D721Med (cell line): ENCODE measurements at places on chromosomes 11 and 22.

DNA sequence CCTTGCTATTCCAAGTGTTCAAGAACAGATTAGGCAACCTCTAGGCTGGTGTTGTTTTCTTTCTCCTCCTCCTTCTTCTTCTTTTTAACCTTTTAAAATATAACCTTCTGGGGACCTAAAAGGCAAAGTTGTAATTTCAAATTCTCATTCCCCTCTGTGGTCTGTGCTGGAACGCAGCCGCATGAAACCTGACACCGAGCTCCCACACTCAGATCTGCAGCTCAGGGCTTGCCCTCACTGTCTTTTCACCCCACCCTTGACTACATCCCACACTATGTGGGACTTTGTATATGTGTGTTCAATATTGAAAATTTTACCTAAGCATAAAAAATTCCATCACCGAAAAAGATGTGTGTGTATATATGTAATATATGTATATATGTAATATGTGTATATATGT lies 62.0 kb upstream of the ARHGAP42 start:
- DNase-seq, result no peak

- no peak for DNase-seq
Measured at GRCh38 chr22:30453731-30454510, 17.9 kb downstream of the SEC14L3 start.

DNA sequence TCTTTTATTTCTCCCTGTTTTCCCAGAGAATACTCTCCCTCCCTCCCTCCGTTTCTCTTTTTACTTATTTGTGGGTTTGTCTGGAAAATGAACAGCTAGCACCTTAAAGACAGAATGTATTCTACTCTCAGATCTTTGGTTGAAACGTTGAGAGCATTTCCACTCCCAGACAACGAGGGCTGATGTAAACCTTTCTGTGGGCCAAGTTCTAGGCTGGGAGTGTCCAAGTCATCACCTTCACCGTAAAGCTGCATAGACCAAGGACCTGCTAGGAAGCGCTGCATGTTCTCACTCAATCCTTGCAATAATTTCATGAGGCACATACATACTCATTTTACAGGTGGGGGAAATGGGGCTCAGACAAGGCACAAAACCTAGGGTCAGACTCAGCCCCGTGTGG lies 32.4 kb downstream of the MYH9 start:
- DNase-seq, result no peak

DNA sequence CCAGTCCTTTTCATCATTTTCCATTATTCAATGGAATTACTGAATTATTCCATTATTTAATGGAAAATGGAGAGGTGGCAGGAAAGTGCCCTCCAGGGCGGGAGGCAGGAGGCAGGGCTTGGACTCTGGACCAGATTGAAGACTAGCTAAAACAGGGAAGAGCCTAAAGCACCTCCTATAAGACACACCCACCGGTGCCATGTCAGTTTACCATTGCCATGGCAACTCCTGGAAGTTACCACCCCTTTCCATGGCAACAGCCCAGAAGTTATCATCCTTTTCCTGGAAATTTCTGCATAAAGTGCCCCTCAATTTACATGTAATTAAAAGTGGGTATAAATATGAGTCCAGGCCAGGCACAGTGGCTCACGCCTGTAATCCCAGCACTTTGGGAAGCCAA lies 443.7 kb downstream of the TBC1D22A start:
- no peak for DNase-seq

- DNase-seq, result no peak
Measured at GRCh38 chr11:112498701-112499100, 238.0 kb upstream of the PLET1 start.

- DNase-seq, result no peak
Measured at GRCh38 chr11:7422544-7423331, 62.6 kb upstream of the OLFML1 start.

GRCh38 chr11:80944758-80945157 lies 1503.9 kb upstream of the TENM4 start:
- no peak for DNase-seq

- DNase-seq, result no peak
Measured at GRCh38 chr11:71948314-71949027, 19.6 kb downstream of the RNF121 start.

GRCh38 chr22:26783885-26784284 lies 126.5 kb downstream of the MIAT start:
- no peak for DNase-seq

DNA sequence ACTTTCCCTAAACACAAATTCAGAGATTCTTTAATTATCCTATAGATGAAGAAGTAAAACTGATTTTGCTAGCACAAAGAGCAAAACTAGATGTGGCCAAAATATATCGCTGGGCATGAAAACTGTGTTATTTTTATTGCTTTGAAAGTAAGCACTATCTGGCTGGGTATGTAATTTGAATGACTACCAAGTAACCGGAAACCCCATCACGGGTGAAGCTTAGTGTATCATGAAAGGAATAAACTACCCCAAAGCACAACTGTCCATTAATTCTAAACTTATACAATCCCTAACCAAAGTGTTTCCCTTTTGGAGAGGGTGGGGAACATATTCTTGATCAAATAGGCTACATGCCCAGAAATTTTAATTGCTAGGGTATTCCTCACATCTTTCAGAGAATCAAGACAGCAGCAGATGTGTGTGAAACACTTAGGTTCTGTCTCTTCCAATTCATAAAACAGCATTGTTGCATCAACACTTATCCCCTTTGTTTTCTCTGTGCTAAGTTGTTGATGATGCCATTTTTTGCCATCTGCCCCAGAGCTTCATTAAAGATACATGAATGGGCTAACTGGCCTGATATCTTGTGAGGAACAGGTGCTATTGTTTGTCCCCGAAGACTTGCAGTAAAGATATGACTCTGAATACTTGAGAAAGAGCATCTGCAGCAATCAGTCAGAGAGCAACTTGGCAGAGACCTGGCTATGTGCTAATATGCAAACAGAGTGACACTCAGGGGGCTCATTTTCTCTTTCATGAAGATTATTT lies 238.2 kb downstream of the SOX6 start:
- no peak for DNase-seq

- no peak for DNase-seq
Measured at GRCh38 chr22:19056951-19057401, 65.2 kb downstream of the DGCR2 start.

DNA sequence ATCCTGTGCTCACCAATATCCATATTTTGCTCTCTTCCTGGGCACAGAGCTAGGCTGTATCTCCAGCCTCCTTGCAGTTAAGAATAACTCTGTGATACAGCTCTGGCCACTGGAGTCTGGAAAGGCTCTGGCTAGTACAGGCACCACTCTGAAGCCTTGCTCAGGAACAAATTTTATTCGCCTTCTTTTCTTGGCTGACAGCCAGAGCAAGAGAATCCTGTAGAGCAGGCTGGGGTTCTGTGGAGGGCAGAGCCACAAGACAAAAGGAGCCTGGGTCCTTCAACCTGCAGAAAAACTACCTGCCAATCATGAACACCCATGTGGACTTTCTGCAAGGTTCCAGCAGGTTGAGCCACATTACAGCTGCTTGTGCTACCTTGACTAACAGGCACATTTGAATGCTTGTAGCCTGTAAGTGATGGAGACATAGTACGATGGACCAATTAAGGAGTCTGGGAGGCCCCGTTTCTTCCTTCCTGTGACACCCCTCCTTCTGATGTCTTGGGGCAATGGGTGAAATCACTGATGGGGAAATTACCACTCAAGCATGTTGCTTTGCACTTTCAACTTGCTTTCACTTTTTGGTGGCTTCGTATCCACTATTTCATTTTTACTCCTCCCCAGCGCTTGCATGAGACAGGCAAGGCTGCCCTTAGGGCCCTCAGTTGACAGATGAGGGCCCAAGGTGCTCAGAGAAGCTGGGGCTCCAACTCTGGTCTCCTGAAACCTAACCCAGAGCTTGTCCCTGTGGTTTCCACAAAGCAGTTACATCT lies 267.2 kb upstream of the SYN3 start:
- DNase-seq, result no peak

GRCh38 chr11:70105755-70106571 lies 27.8 kb downstream of the ANO1 start:
- DNase-seq, result no peak

GRCh38 chr11:98155696-98156095 lies 865.1 kb upstream of the CNTN5 start:
- DNase-seq, result no peak

- DNase-seq, result no peak
Measured at GRCh38 chr11:61126256-61126655, 24.0 kb downstream of the CD5 start.

GRCh38 chr11:19735909-19736498 lies 23.4 kb downstream of the NAV2 start:
- DNase-seq, result no peak

DNA sequence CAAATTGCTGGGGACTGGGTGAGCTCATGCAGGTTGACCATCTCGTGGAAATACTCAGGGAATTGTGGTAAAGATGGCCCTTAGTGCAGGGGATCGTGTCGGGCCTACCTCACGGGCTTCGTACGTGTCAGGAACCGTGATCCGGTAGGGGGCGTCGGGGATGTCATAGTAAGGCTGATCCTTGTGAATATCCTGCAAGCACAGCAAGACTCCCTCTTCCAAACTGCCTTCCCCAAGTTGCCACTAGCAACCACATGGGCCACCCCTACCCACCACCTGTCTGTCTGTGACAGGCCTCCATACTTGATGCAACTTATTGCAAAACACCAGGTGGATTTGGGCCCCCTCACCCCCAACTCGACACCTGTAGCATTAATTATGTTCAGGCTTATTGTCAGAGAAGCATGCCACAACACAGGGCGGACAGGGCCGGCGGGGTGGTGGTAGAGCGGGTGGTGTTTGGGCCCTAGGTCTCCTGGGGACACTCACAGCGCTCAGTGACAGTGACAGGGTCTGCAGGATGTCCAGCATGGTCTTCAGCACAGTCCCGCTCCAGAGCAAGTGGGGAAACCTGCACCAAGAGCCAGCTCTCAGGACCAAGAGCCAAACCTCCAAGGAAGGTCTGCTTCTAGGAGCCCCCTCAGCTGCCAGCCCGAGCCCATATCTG lies 22.6 kb upstream of the SERPIND1 start:
- no peak for DNase-seq

GRCh38 chr22:46044621-46045458 lies 67.9 kb upstream of the WNT7B start:
- DNase-seq, result no peak

DNA sequence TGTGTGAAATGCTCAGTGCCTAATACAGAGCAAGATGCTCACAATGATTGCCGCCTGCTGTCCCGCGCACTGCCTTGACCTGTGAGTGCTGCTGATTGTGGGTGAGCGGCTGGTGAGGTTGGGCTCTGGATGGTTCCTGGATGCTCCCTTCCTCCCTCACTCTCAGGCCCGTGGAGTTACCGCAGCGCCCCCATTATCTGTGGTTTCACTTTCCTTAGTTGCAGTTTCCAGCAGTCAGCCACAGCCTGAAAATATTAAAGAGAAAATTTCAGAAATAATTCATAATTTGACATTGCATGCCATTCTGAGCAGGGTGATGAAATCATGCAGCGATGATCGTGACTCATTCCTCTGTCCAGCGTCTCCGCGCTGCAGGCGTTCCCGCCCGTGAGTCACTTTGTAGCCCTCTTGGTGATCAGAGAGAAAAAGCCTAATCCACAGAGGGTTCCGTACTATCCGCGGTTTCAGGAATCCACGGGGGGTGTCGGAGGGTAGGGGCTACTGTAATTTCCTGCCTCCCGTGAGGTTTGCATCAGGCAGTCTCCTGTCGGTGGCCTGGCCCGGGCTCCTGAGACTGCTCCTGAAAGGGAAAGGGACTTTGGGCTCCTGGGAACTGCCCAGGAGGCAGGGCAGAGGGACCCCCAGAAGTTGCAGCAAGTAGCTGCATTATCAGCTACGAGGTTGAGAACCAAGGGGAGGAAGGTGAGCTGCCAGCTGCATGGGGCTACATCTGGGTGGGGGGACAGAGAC lies 10.6 kb downstream of the RPL3 start:
- DNase-seq, result no peak

- no peak for DNase-seq
Measured at GRCh38 chr11:45527898-45528297, 137.5 kb downstream of the CHST1 start.

DNA sequence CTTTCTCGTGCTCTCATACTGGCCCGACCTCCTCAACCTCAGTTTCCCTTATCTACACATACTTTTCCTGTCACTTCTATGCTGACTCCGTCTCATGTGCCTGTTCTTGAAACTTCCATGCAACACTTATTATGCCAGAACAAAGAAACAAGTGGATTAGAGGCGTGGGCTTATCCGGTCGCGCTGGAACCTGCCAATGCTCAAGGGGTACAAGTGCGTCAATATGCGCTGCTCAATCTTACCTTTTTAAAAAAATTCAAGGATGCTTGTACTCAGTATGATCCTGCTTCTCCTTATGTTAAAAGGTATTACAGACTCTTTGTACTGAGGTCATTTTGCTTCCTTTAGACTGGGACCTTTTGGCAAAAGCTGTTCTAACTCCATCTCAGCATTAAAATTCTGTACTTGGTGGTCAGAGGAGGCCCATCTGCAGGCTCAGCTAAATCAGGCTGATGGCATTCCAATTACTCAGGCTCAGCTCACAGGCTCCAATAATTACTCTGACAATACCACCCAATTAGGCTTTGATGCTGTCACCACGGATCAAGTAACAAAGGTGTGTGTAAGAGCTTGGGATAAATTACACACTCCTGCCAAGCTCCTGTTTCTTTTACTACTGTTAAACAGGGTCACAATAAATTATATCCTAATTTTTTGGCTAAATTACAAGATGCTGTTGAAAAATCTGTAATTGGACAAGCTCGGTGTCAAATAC lies 26.3 kb upstream of the ALDH3B2 start:
- no peak for DNase-seq

DNA sequence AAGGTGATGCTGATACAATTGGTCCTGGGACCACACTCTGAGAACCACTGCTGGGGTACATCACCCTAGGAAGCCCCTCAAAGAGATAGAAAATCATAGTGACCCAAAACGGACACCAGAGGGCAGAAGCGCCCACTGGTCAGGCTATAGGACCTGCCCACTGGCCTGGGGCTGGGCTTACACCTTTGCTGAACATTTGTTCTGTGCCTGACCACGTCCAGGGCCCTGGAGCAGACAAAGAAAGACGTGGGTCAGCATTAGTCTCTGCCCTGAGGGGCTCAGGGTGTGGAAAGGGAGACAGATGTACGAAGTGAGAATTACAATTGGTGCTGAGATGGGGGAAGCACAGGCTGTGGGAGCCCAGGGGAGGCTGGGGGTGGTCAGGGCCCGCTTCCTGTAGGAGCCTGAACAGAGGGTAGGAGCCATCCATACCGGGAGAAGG lies 14.4 kb upstream of the SERPINH1 start:
- peak; percentile 81 for DNase-seq
